Cerebellum (tissue), 4 donors: ENCODE measurements at places on chromosomes 4 and X. TPM values are rescaled to one million over a fixed set of nuclear protein-coding genes. Genes with fewer than 3 reads are reported as not detected.

TLR10 gene
- total RNA-seq, result 1.2 TPM

GPC3 gene
- 13.8 TPM for total RNA-seq

NPY2R gene
- 0.91 TPM for total RNA-seq

SLITRK2 gene
- 26.5 TPM for total RNA-seq

CLCN3 gene
- total RNA-seq, result 105 TPM

PPA2 gene
- total RNA-seq, result 60.1 TPM

SPANXA1 gene
- total RNA-seq, result not detected

GPR50 gene
- not detected for total RNA-seq

TMEM185A gene
- 29.9 TPM for total RNA-seq

GAGE1 gene
- not detected for total RNA-seq

PAGE2B gene
- not detected for total RNA-seq

FGFBP1 gene
- total RNA-seq, result not detected
